ENCODE measurements at places on chromosomes 7 and 10.

DNA sequence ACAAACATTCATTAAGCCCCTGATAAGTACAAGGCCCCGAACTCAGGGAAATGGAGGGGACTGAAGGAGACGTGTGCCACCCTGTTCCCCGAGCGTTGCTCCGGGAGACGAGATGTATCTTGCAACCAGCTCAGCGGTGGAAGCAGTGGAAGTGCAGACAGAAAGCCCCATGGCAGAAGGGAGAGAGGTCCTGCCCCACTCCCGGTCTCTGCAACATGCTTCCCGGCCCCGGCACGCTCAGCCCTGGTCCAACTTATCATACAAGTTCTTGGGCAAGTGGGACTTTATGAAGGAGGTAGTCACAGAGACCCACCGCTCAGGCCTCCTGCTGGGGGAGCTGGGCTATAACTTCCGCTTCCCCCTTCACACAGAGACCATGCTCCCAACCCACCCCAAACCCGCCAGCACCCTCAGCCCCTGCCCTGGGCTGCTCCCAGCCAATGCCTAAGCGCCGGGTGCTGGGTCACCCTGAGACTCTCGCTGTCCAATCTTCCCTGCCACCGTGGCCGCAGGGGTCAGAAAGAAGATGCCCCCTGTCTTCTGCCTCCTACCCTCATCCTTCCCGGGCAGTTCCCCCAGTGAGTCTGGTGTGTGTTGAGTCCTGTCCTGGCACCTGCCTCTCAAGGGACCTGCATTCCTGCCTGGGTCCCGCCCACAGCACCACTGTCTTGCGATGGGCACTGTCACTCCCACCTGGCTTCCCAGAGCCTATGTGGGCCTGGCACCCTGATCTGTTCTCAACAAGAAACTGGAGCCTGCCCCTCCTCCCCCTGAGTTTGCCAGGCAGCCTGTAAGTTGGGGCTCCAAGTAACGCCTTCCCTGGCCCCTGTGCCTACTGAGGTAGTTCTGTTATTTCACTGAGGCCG is 157.7 kb downstream of the PRKAG2 start:
- DNase-seq: no peak

DNA sequence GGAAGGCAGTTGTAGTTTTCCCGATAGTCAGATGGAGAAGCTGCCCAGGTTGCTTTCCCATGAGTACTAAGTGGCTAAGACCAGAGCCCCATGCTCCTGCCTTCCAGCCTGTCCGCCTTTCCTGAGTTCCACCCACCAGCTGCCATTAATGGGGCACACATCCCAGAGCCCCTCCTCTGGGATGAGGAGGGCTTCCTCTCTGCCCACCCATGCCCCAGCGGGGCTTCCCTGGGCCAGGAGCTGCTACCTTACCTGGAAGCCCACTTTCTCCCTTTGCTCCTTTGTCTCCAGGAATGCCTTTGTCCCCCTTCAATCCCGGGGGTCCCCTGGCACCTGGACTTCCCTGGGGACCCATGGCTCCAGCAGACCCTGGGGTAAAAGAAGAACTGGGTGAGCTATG is 7.8 kb downstream of the SFTPD start:
- no peak for DNase-seq

GRCh38 chr7:122304319-122304975 is at the start of gene FEZF1:
TSS of gene FEZF1 (minus strand) at chr7:122304750. CDS start at chr7:122304437, 313 bp downstream.
- DNase-seq: no peak

DNA sequence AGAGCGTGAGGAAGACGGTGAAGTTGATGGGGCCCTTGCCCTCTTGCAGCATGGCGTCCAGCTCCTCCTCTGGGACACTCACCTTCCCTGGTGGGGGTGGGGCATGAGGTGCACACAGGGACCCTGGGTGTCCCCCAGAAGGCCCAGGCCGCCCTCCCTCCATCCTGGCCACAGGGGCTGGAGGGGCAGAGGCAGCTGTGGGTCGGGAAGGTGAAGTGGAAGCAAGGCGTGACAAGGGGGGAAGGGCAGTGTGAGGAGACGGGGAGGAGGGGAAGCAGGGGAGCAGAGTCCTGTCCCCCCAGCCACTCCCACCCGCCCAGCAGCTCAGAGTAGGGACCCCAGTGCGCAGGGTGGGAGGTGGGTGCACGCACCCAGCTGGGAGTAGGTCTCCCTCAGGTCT is 791 bp downstream of the MYL7 start:
- DNase-seq: no peak

DNA sequence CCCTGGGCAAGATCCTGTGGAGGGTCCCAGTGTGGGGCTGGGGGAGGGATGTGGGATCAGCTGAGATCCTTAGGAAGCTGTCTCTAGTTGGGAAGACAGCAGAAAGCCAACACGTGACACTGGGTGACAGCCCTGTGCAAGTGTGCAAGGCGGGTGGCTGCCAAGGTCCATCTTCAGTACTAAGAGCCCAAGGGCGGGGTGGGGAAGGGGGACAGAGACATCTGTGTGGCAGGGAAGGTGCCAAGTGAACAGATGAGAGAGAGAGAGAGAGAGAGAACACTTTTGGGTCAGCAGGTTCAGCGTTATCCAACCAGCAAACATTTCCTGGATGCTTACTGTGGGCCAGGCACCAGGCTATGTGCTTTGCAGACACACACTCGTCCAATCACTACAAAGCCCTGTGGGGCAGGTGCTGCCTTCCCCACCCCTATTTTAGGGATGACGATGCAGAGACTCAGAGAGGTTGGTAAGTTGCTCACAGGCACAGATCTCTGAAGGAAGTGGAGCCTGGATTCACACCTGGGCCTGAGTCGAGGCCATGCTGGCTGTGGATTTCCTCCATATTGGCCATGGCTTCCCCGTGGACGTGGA is 135.7 kb downstream of the GRK5 start:
- DNase-seq: no peak

- DNase-seq: no peak
These were observed 148.1 kb downstream of the ITGA8 start for GRCh38 chr10:15571575-15571974.

GRCh38 chr7:135728136-135728669 is at the start of gene SLC13A4:
TSS of gene SLC13A4 (minus strand) at chr7:135728186. CDS start at chr7:135727496, 690 bp downstream.
- no peak for DNase-seq

DNA sequence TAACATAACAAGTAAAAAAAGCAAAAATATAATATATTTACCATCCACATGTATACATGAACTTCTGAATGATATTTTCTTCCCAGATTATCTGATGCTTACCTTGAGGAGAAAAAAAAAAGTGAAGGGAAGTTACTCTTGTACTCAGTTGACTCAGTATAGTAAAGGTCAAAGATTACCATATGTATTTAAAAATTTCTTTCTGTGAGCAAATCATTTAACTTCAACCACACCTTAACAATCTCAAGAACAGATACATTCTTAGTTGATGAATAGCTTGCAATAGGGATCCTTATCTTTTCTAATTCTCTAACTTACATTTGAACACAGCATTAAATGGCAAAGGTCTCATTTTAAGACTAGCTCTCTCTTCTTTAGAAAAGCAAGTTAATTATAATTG is 29.8 kb downstream of the PRR15 start:
- DNase-seq: no peak

DNA sequence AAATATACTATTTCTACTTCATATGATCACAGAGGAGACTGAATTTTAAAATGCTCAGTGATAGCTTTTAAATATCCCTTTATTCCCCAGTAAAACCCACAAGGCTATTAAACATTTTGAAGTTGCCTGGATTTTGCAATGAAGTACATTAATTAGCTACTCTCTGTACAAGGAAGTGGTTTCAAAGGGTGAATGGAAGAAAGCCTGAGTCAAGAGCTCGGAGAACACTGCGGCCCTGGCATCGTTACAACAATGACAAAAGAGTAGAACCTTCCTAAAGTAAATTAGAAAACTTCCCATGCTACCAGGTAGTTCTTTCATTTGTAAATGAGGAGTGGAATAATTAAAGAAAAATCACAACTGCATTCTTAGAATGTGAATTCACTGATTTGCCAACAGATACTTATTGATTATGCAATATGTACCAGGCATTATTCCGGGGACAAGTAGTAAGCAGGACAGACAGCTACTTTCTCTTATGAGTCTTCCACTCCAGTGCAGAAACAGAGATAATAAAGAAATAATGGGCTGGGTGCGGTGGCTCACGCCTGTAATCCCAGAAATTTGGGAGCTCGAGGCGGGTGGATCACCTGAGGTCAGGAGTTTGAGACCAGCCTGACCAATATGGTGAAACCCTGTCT is 63.0 kb downstream of the ZNF22 start:
- DNase-seq: no peak

DNA sequence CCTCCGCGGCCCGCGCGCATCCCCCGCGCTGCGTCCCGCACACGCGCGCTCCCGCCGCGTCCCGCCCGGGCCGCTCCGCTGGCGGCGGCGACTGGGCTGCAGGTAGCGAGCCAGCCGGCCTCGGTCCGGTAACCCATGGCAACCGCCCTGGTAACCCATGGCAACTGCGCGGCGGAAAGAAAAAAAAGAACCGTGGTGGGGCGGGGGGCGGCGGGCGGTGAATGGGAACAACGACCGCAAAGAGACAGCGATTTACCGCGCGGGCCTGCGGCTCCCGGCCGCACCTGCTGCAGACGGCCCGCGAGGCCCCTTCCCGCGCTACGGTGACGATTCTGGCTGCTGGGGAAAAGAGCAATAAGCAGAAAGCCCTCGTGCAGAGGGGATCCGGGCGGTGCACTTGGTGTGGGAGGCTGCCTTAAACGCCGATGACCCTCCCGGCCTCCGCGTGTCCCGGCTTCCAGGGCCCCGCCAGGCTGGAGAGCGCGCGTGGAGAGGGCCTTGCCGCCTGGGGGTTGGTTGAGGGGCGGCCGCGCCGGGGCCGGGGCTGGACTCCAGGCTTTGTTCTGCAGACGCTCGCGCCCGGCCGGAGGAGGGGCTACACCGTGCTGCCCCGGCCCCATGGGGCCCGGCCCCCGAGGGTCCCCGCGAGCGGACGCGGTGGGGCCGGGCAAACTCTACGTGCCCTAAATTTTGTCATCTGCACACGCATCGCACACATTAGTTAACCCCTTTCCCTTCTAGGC is 84.7 kb downstream of the SNX10 start:
- no peak for DNase-seq

- no peak for DNase-seq
These were observed 26.2 kb downstream of the PON1 start for GRCh38 chr7:95298091-95298490.

DNA sequence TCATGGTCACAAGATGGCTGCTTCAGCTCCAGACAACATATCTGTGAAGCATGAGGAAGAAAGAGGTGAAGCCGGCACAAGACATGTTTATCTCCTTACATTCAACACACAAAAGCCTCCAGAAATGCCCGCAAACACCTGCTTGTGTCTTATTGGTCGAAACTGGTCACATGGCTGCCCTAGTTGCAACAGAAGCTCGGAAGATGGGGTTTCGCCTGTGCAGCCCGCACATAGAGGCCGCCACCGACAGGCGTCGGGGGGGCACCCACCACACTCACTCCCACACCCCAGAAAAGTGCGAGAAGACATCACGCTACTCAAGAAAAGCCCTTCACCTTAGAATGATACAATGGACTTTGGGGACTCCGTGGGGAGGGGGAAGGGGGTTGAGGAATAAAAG is 63.0 kb upstream of the MGMT start:
- no peak for DNase-seq

DNA sequence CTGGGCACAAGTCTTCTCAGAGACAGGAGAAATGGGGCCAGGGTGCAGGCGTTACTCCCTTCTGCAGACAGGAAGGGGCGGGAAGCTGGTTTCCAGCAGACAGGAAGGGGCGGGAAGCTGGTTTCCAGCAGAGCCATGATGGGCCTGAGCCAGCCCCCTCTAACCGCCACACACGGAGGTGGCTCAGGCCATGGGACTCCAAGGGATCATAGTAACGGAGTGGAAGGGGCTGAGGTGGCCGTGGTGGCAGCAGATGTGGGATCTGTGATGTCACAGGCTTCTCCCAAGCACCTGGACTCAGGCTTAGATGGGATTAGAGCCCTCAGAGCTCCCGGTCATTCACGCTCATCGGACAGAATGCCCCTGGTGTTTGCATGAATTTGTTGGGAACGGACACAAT is 177.8 kb downstream of the USP6NL start:
- DNase-seq: no peak

GRCh38 chr10:28298951-28299350 is 3.9 kb downstream of the MPP7 start:
- DNase-seq: no peak

Data from stimulated activated CD8-positive, alpha-beta memory T cell treated with anti-CD3 and anti-CD28 coated beads, Interleukin-2, amount 100 ng/mL, for 1 hour (primary cell).